ENCODE measurements at places on chromosomes 6 and 20. TPM values are rescaled to one million over a fixed set of nuclear protein-coding genes. Genes with fewer than 3 reads are reported as not detected.
A peak's percentile ranks its signal among the peaks of the same experiment; 100 is the strongest.

DNA sequence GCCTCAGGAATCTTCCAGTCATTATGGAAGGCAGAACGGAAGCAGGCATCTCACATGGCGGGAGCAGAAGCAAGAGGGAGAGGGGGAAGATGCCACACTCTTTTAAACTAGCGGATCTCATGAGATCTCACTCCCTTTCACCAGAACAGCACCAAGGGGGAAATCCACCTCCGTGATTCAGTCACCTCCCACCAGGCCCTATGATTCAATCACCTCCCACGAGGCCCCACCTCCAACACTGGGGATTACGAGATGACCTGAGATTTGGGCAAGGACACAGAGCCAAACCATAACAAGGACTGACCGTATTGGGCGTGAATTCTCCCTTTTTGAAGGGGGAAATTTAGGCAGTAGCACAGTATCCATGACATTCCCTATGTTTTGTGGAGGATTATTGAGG, 88.8 kb downstream of the TMEM170B start:
- DNase-seq = no peak

DNA sequence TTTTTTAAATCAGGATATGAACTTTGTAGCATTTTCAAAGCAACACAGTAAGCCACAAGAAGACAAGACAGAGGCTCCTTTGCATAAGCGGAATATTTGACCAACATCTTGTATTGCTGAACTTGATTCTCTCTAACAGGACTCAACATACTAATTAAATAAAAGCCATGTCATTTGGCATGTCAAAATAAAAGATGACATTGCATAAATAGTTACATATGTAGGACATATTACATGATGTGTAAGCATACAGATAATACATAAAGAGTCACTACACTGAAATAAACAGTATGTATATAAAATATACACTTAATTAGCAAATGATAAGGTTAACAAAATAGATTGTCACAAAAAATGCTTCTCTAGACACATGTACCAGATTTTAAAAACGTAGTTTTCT, 62.2 kb downstream of the REPS1 start:
- DNase-seq = no peak

- DNase-seq = no peak
These were observed 822.7 kb downstream of the GRIK2 start for GRCh38 chr6:102216232-102216631.

DNA sequence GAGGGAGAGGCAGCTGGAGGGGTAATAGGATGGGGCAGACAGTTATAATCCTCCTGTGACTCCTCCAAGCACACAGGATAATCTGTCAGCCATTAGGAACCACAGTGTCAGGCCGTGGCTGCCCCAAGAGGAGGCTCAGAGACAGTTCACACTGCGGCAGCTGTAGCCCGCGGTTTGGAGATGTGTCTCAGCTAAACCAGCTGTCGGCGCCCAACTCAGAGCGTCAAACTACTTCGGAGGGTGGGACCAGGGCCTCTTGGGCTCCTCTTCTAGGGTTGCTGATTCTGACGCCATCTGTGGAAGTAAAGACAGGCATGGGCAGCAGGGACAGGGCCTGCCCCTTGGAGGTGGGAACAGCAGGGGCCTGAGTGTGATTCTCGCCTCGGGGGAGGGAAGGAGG, 309.8 kb downstream of the CDC5L start:
- no peak for DNase-seq

DNA sequence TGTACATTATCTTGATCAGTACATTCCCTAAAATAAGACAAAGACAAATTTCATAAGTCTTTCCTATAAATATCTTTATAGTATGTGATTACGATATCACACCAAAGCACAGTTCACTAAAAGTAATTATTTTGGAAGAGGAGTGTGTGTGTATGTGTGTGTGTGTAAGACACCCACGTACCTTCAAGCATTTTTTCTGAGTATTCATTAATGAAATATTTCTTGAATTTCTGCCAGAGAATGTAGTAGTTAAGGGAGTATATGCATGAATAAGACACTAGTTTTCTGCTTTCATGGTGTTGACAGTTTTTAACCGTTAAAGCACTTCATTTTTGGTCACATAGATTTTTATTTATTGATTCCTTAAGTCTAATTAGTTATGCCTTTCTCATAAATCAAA, 36.8 kb downstream of the MANEA start:
- DNase-seq = no peak

DNA sequence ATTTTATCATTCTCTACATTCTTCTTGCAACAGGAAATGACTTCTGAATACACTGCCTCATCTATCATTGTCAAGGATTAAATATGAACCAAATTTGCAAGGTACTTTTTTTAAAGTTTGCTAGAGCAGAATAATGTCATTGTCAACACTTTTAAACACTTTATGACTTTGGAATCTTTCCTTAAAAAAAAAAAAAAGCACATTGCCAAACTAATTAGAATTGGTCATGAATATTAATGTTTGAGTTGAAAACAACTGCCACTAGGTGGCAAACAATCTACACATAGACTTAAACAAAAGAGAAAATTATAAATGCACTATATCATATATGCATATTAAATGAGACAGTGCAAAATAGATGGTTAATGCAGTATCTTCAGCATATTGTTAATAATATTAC, 32.5 kb upstream of the TMEM244 start:
- no peak for DNase-seq

DNA sequence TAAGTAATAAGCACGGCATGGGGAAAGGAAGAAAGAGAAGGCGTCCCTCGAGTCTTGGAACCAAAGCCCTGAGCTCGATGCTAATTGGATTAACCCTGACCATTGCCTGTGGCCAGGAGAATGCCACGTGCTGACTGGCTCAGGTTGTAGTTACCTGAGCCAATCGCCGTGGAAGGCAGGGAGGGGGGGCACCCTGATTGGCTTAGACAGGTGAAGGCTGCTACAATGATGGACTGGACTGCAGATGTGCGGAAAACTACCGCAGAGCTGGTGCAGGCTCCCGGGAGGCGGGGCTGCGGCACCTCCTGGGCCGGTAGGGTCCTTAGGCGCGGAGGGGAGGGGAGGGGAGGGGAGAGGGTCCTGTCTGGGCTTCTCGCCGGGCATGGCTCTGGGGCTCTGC, 121.3 kb downstream of the TFAP2C start:
- no peak for DNase-seq

DNA sequence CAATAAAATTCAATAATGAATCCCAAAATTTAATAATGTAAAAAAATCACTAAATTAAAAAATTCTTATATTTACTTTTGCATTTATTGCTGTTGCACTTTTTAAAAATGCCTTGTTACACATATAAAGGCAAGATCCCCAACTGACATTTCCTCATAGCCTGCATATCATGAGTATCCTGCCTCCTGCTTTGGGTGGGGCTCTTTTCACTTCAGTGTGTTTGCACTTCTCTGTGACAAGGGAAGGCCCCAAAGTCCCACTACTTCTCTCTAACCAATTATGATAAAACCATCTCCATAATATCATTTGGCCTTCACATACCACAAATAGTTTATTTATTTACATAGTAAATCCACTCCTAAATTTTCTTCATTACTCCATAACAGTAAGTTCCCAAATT, 446.1 kb upstream of the MARCKS start:
- DNase-seq = peak; percentile 15

- DNase-seq = no peak
These were observed 57.8 kb upstream of the PNRC1 start for GRCh38 chr6:89022798-89023197.

DNA sequence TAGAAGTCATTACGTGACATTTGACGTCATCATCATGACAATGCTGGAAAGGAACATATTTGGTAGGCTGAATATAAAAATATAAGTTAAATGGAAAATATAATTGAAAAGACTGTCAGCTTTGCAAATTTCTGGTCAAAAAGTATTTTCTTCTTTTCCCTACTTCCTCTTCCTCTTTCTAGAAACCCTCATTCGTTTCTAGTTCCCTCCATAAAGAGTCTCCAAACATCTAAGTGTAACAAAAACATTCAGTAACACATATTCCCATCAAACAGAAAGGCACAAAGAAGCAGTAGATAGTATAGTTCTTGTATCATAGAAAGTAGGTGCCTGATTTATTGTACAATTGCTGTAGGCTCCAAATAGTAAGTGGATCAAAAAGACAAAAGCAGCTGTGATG, 150.8 kb upstream of the FAM83B start:
- DNase-seq = no peak

DNA sequence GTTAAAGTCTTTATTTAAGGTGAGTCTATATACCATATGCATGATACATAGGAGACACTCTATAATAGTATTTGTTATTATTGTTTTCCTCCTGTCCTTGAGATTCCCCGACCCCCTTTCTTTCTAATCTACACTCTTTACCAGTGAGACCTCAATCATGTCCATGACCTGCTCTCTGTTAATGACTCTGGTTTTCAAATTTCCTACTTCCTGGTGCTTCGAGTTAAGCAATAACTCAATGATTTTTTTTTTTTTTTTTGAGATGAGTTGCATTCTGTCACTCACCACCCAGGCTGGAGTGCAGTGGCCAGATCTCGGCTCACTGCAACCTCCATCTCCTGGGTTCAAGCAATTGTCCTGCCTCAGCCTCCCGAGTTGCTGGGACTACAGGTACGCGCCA, 574.6 kb upstream of the SLC35B3 start:
- no peak for DNase-seq

DNA sequence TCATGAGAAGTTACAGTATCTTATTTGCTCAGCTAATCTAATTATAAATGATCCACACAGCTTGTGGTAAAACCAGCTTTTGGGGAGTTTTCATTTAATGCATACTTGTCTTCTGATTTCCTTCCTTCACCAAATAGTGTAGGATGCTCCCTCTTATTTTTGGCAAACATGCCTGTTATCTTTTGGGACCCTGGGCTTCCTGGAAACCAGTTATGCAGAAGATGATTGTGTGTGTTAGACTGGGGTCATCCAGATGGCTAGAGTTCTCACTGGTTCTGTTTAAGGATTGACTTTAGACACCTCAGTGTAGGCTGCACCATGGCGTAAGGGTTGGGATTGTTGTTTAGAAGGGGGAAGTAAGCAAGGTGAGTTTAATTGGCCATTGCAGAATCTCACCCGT, 61.3 kb downstream of the PTPN1 start:
- no peak for DNase-seq

DNA sequence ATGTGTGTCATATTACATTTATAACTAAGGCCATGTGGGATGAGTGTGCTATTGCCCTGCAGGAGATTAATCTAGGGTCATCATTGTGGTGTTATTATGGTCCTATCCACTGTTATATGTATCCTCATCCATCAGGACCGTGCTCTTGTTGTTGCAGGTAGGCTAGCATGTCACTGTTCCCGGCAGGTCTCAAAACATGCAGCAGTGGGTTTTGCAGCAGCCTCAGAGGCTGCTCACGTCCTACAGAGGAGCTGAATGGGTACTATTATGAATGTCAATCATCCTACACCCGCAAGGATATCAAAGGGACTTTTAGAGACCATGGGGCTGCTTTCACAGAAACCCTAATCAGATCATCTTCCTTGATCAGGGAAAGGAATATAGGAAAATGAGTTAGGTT, 318.2 kb downstream of the SAMD5 start:
- DNase-seq = no peak

- DNase-seq = no peak
These were observed 1222.7 kb upstream of the CITED2 start for GRCh38 chr6:140597181-140597580.

DNA sequence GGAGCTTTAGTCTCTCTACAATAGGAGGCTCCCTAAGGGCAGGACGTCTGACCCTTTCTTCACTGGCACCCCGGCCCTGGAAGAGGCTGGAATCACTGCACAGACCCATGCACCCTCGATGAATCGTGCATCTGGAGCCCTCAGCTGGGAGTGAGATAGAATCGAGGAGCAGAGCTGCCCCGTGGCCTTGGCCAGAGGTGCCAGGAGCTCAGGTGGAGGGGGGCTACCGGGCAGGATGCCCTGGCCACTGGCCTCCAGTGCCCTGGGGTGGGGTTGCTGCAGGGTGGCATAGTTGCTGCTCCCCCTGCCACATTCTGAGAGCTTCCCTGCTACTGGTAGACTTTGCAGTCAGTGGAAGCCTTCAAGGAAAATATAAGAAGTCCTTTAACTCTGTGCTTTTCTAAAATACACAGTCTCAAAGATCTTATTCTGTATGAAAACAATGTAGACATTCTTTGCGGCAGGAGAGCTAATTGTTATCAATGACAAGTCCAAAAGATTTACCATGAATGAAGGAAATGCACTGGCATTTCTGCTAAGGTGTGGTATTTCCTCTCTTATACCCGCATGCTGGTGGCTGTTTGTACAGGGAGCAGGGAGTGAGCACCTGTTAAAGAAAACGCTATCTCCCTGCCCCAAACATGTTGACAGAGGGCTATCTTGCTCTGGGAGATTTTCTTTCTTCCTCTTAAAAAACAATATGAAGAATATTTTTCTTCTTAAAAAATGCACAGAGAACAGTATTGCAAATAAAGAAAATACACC, 122.8 kb downstream of the C6orf118 start:
- no peak for DNase-seq

DNA sequence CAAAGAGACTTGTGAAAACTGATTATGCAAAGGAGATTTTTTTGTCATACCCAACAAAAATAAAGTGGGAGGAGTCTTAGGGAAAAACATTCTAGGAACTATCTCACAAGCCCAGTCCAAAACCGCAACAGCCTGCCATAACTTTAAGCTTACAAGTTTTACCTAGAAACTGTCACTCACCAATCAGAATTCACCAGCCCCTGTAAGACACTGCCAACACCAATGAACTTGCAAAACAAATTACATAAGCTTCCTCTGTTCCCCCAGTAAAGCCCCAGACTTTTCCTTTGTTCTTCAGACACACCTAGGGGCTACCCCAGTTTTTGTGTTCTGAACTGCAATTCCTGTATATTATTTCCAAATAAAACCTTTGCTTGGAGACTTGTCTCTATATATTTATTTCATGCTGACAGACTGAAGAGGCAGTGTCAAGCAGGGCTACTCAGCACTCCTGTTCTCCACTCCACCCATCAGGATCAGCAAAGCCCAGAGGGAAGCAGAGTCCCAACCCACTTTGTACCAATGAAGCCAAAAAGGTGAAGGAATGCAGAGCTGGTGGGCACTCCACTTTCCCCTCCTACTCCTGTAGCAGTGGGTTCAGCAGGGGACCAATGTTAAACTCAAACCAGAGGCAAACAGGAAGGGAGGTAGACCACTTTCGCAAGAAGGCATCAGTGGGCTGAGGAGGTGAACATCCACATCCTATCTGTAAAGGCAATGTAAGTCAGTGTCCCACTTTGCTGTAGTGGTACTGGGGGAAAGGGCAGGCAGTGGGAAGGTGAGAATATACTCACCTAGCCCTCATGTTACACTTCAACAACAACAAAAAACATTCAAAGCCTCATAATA, 142.5 kb upstream of the RUNX2 start:
- no peak for DNase-seq

GRCh38 chr6:156943816-156944215, 166.6 kb downstream of the ARID1B start:
- DNase-seq = no peak

- DNase-seq = no peak
These were observed 983 bp downstream of the RBBP9 start for GRCh38 chr20:18496042-18496441.

Gene TASP1
- total RNA-seq = 3.0 TPM

Gene COL12A1
- 25.3 TPM for total RNA-seq

Gene TNNC2
- total RNA-seq = not detected

Gene MYB
- total RNA-seq = 20.9 TPM

Gene RCAN2
- total RNA-seq = 7.6 TPM

Gene HTR1E
- total RNA-seq = not detected

Gene RIPOR2
- 1.2 TPM for total RNA-seq

Gene CDS2
- 30.6 TPM for total RNA-seq

Gene MRPL14
- 49.6 TPM for total RNA-seq

Gene HEY2
- total RNA-seq = 0.41 TPM
